ENCODE measurements at places on chromosomes 1 and 21.

GRCh38 chr1:80926531-80926930, 874.2 kb upstream of the ADGRL2 start:
- DNase-seq = no peak

- no peak for DNase-seq
Observed at GRCh38 chr1:213186168-213186567, 135.1 kb downstream of the RPS6KC1 start.

DNA sequence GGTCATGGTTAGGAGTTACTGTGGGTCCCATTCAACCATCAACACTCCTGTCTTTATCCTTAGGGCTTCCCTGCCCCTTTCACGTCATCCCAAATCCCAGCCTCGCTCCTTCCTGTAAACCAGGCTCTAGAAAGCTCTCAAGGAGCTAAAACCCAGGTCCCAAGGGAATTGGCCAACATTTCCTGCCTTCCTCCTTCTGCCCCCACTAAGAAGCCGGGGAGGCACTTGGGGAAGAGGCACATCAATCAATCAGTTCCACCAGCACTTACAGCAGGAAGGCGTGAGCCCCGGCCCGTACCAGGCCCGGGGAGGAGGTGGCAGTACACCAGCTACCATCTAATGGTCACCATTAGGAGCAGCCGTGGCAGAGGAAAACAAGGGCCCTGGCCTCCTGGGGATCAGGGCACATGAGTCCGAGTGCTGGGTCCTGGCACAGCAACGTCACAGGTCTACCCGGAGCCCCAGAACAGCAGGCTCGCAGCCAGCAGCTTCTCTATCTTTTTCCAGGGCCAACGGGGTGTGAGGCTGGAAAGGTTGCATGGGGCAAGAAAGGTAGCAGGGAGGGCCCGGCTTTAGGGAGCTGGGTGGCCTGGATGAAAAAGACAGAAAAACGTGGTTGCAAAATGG, 108.6 kb downstream of the CASZ1 start:
- DNase-seq = no peak

DNA sequence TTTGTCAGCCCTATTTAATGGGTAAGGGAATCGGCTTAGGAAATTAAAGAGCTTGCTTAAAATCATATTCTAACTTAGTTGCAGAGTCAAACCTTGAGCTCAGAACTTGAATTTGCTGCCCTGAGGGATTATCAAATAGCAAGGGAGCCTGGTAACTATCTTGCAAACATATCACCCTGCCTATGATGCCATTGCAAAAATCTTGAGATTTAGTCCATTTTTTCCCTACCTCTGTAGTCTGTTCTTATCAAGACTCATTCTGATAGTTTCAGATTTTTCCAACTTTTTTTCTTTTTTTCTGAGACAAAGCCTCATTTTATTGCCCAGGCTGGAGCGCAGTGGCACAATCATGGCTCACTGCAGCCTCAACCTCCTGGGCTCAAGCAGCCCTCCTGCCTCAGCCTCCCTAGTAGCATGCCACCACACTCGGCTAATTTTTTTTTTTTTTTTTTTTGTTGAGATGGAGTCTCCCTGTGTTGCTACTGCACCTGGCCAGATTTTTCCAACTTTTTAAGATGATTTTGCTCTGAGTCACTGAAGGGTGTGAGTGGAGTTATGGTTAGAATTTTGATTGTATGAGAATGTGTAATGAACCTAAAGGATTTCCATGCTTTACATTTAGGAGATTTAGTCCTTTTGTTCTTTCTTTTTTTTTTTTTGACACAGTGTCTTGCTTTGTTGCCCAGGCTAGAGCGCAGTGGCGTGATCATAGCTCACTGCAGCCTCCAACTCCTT, 12.2 kb downstream of the SARS1 start:
- DNase-seq = no peak

DNA sequence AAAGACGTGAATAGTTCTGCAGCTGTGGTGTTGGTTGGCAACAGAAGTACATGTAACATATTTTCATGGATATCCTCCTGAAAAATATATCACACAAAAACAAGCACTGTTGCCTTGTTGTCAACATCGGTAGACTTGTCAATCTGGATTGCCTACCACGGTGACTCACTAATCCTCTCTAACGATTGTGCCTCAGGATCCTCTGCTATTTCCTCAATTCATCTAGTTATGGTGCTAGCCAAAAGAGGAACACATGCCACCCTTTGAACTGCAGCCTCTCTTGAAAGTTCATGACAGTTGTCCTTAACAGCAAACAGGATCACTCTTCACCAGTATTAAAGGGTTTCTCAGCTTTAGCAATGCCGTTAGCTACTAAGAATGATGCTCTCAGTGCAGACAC, 25.7 kb downstream of the RASAL2 start:
- DNase-seq = no peak

GRCh38 chr1:54365398-54365797, 40.8 kb downstream of the SSBP3 start:
- no peak for DNase-seq
